ACHN (cell line): ENCODE measurements at places on chromosomes 3 and 15.

DNA sequence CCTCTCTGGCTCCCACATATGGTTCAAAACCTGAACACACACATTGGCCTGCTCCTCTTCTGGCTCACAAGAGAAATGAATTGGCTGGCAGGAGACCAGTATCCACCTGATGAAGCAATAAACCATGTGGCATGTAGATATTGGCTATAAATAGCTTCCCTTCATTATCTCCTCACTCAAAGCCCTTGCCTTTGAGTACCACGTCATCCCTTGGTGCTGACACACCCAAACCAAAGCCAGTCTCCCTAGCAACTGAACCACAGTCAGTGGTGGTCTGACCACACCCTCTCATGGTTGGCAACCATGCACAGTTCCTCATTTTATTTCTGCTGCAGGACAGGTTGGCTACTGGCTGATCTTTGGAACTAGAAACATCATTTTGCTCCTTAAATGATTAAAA lies 98.8 kb downstream of the ZNF621 start:
- no peak for DNase-seq

- DNase-seq = no peak
Measured at GRCh38 chr3:33544126-33544525, 103.9 kb upstream of the UBP1 start.

GRCh38 chr15:68951813-68952212 lies 21.5 kb downstream of the SPESP1 start:
- DNase-seq = no peak

DNA sequence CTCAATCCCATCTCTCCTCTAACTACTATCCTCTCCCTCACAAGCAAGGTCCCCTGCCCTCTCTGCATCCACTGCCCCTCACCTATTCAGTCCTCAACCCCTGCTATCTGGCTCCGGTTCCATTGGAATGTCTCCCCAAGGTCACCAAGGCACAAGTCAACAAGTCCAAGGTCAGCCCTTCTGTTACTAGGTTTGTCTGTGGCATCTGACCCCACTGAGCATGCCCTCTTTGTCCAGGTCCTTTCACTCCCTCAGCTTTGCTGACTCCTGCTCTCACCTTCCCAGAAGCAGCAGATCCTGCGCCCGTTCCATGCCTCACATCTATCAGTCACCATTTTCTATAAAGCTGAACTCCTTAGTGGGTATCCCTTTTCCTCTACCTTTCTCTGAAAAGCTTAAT lies 8.3 kb upstream of the SEMA7A start:
- no peak for DNase-seq

DNA sequence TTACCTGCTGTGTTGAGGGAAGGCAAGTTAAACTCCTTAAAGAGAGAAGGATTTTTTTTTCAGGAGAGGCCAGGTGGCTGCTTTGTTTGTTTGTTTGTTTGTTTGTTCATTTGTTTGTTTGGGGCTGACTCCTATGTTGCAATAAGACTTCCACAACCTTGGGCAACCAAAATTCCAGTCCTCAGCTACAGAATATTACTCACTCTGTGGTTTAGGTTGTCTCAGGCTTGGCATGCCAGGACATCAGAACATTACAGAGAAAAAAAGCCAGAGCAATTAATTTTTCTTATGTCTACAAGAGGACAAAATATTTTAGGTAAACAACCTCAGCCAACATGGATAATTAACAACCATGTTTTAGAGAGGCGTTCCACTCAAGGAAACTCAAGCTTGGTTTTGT lies 156.7 kb upstream of the ATP11B start:
- no peak for DNase-seq

GRCh38 chr3:185561374-185561943 lies 9.1 kb upstream of the LIPH start:
- no peak for DNase-seq

- DNase-seq = no peak
Measured at GRCh38 chr3:94968519-94968918, 905.7 kb downstream of the NSUN3 start.

DNA sequence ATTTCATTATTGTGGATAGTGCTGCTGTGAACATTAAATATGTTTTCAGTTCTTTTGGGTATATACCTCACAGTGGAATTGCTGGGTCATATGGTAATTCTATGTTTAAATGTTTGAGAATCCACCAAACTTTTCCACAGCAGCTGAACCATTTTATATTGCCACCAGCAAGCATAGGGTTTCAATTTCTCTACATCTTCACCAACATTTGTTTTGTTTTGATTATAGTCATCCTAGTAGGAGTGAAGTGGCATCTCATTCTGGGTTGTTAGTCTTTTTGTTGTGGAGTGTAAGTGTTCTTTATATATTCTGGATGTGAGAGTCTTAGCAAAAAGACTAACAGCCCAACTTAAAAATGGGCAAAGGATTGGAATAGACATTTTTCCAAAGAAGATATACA lies 6.0 kb downstream of the RPUSD2 start:
- no peak for DNase-seq

DNA sequence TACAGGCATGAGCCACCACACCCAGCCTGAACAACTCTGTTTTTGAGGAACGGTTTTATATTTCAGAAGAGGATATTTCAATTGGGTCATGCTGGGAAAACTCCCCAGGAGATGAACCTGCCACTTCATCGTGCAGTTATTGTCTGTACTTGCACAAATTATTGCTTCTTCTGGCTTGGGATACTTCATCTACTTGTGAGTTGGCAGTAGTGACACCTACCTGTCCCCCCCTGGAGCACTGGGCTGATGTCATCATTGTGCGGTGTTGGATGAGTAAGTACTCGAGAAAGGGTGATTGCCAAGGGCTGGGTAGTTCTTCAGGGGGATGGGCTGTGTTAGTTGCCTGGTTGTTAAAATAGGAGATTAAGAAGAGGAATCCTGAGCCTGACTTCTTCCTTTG lies 85.1 kb upstream of the SAMMSON start:
- DNase-seq = no peak

GRCh38 chr3:55818485-55818884 lies 331.4 kb upstream of the WNT5A start:
- DNase-seq = no peak

- DNase-seq = no peak
Measured at GRCh38 chr3:10772271-10773161, 43.5 kb upstream of the SLC6A11 start.

GRCh38 chr3:63874769-63875168 lies 11.1 kb downstream of the ATXN7 start:
- DNase-seq = no peak

DNA sequence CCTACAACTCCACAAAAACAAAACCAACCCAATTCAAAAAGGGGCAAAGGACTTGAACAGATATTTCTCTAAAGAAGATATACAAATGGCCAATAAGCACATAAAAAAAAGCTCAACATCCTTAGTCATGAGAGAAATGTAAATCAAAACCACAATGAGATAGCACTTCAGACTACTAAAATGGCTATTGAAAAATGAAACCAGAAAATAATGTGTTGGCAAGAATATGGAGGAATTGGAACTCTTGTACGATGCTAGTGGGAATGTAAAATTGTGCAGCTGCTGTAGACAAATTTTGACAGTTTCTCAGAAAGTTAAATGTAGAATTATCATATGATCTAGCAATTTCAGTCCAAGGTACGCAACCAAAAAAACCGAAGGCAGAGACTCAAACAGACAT lies 29.0 kb downstream of the KY start:
- DNase-seq = no peak

DNA sequence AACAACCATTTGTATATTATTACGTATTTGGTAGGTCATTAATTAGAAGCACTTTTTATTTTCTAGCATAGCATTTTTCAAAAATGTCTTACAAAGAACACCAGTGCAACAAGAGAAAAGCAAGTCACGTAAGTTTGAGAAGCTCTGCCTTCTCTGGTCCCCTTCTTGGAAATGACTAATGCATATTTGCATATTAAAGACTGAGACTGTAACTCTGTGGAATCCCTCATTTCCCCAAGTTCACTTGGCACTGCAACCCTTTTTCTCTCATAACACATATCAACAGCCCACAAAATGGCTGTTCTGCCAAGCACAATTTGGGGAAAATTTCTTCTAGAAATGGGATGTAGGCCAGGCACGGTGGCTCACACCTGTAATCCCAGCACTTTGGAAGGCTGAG lies 176.3 kb downstream of the ERC2 start:
- no peak for DNase-seq

- no peak for DNase-seq
Measured at GRCh38 chr3:155179966-155180757, 100.0 kb downstream of the MME start.

GRCh38 chr15:67097930-67098740 lies 32.7 kb downstream of the SMAD3 start:
- DNase-seq = no peak

DNA sequence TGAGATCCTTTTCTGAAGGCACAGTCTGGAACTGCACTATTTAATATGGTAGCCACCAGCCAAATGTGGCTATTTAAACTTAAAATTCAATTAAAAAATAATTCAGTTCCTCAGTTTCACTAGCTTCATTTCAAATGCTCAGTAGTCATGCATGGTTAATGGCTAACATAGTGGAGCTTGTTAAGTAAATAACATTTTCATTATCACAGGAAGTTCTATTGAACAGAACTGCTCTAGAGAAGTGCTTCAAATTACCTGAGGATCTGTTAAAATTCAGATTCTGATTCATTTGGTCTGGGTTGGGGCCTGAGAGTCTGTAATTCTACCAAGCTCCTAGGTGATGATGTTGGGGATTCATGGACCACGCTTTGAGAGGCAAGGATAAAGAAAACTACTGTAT lies 109.6 kb upstream of the THRB start:
- DNase-seq = no peak

DNA sequence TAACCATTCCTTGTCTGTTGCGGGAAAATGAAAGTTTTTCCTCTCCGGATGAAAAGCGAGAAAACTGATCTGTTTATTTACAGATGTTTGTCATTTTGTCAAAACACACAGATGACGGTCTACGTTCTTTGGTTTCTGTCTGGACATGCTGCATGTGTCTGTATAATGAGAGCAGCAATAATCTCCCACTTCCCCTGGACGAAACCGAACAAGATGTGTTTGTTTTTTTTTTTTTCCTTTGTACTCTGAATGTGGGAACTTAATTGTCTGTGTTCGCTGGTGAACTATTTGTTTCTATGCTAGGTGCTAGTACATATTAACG lies 33.6 kb downstream of the PTPRG start:
- DNase-seq = no peak

- no peak for DNase-seq
Measured at GRCh38 chr3:37701734-37702433, 159.8 kb upstream of the CTDSPL start.

GRCh38 chr15:25971053-25971452 lies 107.9 kb upstream of the ATP10A start:
- DNase-seq = no peak

DNA sequence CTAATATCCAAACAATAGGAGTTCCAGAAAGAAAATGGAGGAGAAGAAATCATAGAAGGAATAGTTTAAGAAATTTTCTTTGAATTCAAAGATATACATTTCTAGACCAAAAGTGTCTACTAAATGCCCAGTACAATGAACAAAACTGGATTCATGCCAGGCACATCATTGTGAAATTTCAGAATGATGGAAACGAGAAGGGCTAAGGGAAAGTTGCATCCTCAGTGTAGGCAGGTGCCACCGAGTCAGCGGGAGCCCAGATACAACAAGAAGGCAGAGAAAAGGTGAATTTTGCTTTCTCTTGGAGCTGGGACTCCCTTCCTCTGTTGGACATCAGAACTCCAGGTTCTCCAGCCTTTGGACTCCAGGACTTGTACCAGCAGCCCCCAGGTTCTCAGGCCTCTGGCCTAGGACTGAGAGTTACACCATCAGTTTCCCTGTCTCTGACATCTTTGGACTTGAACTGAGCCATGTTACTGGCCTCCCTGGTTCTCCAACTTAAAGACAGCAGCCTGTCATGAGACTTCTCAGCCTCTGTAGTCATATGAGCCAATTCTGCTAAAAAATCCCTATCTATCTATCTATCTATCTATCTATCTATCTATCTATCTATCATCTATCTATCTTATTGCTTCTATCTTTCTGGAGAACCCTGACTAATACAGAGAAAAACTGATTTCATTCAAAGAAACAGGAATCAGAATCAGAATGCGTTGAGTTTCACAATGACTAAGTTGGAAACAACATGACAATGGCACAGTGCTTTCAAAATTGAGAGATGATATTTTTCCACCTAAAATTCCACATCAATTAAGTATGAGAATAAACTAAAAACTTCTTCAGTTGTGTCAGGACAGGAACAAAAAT lies 207.7 kb downstream of the FAM43A start:
- DNase-seq = no peak

GRCh38 chr3:74263031-74263430 lies 351.4 kb downstream of the CNTN3 start:
- DNase-seq = no peak

DNA sequence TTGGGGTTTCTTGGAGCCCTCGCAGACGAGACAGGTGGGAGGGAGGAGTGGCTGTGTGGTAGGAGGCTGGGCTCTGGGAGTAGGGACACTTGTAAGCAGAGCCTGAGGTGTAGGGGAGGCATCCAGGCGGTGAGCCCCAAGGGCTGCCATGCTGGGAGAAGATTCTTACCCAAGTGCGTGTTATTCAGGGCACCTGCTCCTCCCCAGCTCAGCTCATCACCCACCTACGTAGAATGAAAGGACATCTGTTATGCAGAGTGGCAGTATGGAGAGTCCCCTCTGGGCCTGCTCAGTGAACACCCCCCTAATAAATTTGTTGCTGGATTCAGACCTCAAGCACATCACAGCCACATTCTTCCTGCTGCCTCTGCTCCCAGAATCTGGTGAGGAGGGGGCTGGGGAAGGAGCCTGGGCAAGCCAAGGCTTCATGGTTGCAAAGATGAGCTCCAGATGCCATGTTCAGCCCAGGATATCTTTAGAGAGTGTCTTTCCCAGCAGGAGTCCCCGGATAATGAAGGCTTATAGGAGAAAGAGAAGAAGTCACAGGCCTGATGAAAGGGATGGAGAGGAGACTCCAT lies 261.8 kb downstream of the EPHB1 start:
- DNase-seq = no peak

- no peak for DNase-seq
Measured at GRCh38 chr3:100662113-100662823, 47.0 kb upstream of the TFG start.

GRCh38 chr3:143526011-143526545 lies 322.2 kb downstream of the SLC9A9 start:
- no peak for DNase-seq

DNA sequence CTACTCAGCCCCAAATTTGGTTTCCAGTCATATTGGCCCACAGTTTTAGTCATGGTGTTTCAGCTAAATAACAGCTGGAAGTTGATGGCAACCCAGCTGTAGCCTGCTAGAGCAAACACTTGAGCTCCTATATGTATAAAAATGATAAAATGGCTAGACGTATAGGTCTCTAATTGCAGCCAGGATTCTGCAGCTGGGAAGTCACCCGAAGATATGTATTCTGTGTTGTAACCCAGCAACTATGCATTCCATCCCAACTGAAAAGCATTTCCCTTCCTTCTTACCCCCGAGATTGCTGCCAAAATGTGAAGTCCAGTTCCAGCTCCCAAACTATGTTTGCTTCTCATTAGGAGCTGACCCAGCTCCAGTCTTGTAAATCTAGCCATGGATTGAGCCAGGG lies 408.4 kb downstream of the AGBL1 start:
- DNase-seq = no peak

GRCh38 chr3:149781211-149781610 lies 11.1 kb downstream of the ANKUB1 start:
- no peak for DNase-seq
